A673 (cell line): ENCODE measurements at places on chromosomes 1 and 21. TPM values are rescaled to one million over a fixed set of nuclear protein-coding genes. Genes with fewer than 3 reads are reported as not detected.

DNA sequence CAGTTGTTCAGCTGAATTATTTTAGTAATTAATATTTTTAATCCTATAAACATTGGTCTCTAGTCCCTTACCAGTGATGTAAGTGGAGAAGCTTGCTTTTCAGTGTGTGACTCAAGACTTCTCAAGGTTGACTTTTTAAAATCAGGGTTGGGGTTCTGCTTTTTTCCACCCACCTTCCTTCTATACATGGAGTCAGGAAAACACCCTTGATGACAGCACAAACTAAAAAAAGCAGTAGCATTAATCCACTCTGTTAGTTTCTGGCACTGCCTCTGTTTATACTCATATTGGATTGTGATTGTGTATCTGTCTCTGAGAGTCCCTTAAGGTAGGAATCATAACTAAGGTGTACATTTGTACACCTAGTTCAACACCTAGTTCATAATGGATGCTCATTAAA, 8.3 kb upstream of the PLEKHO1 start:
- DNase-seq = no peak

ST6GALNAC5 gene
- total RNA-seq = not detected in 2 replicates

GRCh38 chr1:41542196-41542930, 57.9 kb upstream of the EDN2 start:
- DNase-seq = no peak

DNA sequence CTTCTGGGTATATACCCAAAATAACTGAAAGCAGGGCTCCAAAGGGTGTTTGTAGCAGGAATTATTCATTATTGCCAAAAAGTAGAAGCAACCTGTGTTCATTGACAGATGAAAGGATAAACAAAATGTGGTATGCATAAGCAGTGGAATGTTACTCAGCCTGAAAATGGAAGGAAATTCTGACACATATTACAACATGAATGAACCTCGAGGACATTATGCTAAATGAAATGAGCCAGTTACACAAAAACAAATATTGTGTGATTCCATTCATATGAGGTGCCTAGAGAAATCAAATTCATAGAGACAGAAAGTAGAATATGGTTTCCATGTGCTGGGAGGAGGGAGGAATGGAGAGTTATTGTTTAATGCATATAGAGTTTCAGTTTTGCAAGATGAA, 86.3 kb upstream of the ARTN start:
- DNase-seq = no peak

DNA sequence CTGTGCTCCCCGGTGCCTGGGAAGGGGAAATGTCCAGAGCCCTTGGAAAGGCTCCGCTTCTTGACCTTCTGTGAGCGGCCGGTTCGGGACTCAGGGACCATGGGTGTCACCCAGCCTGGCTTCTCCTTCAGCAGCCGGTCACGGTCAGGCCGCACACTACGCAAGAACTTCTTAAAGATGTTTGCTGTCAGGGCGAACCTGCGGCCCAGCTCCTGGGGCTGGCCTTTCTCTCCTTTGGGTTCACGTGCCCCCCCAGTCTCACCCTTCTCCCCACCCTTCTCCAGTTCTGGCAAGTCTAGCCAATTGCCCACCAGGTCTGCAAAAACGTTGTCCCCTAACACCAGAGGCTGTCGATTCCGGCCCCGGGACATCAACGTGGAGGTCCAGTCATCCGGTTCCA, 12.1 kb downstream of the INKA2 start:
- DNase-seq = no peak

DNA sequence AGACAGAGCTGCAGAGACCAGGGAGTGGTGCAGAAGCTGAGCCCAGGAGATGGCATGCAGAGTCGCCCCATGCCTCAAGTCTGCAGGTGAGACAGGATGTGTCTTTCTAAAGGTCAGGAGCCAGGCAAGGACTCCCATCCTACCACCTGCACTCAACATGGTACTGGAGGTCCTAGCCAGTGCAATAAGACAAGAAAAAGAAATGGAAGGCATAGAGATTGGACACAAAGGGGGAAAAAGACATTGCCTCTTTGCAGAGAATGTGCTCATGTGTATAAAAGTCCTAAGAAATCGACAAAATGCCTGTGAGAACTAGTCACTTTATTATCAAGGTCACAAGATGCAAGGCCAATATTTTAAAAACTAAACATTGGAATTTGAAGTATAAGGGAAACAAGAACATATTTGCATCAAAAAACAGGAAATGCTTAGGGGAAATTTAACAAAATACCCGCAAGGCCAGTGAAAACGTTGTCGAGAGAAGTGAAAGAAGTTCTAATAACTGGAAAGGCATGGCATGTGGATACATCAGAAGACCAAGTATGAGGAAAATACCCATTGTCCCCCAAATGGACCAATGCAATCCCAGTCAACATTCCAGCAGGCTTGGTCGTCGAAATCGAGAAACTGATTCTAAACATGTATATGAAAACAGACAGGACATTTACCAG, 13.2 kb upstream of the PRXL2B start:
- DNase-seq = no peak

RCSD1 gene
- total RNA-seq = not detected in 2 replicates

- DNase-seq = peak; percentile 24
These were observed 37.2 kb downstream of the GNPAT start for GRCh38 chr1:231278100-231278790.

GRCh38 chr1:167301355-167301754, 80.7 kb downstream of the POU2F1 start:
- no peak for DNase-seq

DNA sequence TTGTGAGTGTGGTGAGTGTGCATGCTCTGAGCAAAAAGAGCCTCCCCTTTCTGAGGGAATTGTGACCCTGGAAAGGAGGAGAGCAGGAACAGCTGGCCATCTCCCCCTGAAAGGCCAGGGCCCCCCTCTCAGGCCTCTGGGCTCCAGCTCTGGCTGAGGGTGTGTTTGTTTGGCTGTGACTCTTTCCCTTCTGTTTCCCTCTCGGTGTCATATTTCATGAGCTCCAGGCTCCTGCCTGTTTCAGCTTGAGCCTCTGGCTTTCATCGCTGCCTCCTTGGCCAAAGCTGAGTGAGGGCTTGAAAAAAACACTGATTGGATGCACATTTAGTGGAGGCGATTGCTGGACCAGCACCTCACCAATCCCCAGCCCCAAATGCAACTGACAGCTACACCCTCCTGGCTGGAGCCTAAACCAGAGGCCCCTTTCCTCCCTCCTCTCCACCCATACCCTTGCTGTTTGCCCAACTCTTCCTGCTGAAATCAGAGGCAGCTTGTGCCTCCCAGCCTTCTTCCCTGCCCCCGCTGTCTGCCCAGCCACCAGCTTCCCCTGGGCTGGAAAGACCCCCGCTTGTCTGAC, 64.1 kb downstream of the DDR2 start:
- peak; percentile 91 for DNase-seq

OR2L13 gene
- total RNA-seq = not detected in 2 replicates

DNA sequence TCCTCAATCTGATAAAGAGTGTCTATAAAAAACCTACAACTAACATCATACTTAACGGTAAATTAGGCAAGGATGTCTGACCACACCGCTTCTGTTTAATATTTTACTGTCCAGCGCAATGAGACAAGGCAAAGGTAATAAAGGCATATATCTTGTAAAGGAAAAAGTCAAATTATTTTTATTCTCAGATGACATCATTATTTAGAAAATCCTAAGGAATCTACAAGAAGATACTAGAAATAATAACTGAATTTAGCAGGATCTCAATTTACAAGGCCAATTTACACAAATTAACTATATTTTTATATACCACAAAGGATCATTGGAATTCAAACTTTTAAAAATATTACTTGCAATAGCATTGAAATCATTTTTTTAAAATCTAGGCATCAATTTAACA, 29.4 kb downstream of the GJA4 start:
- DNase-seq = no peak

GRCh38 chr1:15605398-15606383, 11.6 kb upstream of the DDI2 start:
- no peak for DNase-seq

RSPO1 gene
- total RNA-seq = not detected in 2 replicates

APOBEC4 gene
- not detected in 2 replicates for total RNA-seq

DNA sequence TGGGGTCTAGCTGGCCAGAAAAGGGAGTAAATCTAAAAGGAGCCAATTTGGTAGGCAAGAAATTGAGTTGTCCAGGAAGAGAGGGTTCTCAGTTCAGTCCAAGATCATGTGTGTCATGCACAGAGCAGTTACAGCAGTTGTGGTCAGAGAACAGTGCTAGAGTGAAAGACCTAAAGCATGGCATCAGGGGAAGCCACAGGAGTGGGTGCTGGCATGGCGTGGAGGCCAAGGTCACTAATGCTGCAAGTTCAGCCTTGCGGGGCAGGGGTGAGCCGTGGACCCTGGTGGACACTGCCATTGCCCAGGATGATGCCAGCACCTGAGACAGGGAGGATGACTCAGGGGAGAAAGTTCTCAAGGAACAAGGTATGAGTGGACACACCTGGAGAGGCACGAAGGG, 16.6 kb upstream of the TMEM125 start:
- DNase-seq = no peak

DNA sequence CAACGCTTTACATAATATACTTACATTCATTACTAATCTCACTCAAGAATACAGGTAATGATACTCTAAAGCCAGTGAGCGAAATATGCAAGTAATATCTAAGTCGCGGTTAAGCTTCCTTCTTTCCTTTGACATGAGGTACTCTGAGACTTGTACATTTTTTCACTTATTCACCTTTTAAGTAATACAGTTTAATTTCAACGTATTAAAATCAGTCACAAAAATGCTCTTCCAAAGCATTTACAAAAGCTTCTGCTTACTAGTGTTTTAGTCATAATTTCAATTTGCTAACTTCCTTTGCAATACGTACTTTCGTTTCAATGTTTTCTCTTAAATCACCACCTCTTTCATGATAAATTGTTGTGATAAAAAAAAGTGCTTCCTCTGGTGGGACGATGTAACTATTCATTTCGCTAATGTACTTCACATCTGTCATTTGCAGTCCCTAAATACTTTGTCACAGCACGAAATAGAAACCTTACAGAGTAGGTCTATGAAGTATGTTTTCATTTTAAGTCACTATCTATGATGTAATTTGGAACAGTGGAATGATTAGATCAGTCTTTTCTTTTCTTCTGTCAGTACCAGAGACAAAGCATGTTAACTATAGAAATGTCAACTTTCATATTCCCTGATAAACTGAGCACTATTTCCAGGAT, 34.0 kb upstream of the ADGRL4 start:
- DNase-seq = peak; percentile 12

GRCh38 chr21:33039536-33039935, 13.8 kb downstream of the OLIG2 start:
- no peak for DNase-seq

DNA sequence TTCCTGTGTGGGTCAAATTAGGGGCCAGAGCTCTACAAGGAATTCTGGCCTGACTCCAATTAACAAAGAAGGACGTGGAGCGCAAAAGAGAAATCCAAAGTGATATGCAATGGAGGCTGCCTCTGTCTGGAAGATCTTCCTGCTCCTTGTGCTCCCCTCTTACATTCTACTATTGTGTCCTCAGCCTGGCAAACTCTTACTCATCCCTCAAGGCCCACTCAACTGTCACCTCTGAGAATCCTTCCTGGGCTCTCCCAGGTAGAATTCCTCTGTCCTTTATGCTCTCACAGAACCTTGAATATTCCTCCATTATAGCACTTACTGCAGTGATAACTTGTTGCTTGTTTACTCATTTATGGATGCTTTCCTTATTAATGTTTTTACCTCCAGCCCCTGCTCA, 31.4 kb downstream of the KCNC4 start:
- no peak for DNase-seq

DNA sequence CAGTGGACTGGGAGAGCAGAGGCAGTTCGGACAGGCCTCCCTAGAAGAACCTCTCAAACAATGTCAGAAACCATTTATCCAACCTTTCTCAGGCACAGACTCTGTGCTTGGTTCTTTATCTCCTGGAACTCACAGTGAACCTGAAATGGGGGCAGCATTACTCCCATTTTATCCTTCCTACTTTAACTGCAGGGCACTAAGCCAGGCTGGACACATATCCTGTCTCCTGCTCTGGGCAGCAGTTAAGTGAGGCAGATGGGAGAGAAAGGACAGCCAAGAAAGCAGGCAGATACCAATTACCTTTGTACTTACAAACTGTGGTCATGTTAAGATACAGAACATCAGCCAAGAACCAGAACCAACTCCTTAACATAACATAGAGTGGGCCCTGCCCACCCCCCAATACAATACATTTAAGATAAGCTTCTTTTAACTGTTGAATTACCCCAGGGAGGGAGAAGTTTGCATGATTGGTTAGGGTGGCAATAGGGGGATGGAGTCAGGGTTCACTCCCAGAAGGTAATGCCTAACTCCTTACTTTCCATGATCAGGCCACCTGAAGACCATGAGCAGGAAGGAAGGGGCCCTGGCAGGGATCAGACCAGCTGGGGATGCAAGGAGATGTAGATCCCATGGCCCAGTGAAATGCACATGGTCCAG, 10.9 kb downstream of the KDF1 start:
- DNase-seq = no peak

ARHGEF11 gene
- 25.3 and 32.3 TPM in 2 replicates for total RNA-seq

- peak; percentile 41 for DNase-seq
These were observed 14.0 kb downstream of the LAPTM5 start for GRCh38 chr1:30743584-30744059.

DNA sequence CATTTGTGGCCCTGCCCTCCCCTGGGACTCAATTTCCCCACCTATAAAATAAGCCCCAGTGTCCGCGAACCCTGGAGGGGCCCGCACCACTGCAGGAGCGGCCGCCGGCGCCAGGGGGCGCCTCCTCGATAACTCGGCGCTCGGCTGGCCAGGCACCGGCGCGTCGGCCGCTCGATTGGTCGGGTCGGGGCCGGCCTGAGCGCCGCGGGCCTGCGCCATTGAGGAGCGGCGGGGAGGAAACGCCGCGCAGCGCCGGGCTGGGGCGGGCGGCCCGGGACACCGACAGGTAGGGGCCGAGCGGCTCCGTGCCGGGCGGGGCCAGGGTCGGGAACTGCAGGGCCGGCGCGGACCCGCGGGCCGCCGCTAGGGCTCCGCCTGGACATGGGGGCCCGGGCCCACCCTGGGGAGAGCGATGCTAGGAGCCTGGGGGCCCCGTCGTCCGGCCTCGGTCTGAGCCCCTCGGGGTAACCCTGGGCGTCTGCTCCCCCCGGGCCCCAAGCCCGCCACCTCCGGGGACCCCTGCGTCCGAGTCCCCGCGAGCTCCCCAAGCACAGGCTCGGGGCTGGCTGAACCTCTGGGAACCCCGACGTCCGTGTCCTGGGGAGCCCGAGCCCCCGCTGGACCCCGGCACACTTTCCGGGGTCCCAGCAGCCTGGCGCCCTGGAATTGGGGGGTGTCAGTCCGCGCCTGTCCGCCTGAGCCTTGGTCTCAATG, at the start of gene VPS13D:
TSS of gene VPS13D (plus strand) at position 196 of the 714 bp plus-strand sequence. CDS start 4,237 bp downstream, outside the sequence.
- peak; percentile 88 for DNase-seq
